ENCODE measurements at places on chromosomes 16 and 17.

DNA sequence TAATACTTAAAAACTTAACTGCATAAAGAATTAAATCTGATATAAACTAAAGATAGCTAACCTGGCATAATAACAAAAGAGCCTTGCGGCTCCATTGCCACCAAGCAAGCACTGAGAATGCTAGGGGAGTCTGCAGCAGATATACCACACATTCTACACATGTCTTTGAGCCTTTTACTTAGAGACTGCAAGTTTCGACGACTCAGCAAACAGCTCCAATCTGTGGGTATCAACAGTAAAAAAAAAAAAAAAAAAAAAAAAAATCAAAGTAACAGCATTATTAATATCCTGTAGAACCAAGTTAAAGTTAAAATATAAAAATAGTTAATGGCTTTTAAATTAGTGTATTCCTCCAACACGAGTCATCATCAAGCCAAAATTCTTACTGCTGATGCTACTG, 27.8 kb upstream of the INTS2 start:
- no peak for DNase-seq

- DNase-seq: no peak
Measured at GRCh38 chr16:3759736-3760135, 42.4 kb upstream of the TRAP1 start.

- no peak for DNase-seq
Measured at GRCh38 chr16:27461483-27462171, 59.7 kb downstream of the IL21R start.

DNA sequence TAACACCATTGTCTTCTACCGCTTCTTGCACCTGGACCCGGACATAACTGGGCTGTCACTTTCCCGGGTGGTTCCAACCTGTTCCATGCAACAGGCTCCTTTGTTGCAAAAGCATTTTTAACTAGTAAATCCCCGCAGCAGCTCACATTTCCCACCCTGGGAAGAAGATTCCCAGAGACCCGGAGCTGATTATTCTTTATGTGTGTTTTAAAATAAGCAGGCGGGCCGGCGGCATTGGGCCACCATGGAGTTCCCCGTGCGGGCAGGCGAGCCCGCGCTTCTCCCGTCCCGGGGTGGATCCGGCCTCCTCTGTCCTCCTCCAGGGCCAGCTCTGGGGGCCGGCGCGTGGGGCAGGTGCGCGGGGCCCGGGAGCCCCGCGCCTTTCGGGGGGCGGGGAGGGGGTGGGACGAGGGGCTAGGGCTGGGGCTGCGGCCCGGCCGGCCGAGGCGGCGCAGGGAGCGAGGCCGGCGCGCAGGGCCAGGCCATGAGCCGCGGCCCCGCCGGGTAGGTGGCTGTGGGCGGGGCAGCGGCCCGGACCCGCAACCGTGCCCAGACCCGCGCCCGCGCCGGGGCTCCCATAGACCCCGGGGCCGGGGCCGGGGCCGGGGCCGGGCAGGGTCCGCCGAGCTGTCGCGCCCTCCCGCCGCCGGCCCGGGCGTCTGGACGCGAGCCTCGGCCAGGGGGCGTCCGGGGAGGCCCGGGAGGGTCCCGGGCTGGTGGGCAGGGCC, 1.7 kb downstream of the CRAMP1 start:
- DNase-seq: peak; percentile 12

DNA sequence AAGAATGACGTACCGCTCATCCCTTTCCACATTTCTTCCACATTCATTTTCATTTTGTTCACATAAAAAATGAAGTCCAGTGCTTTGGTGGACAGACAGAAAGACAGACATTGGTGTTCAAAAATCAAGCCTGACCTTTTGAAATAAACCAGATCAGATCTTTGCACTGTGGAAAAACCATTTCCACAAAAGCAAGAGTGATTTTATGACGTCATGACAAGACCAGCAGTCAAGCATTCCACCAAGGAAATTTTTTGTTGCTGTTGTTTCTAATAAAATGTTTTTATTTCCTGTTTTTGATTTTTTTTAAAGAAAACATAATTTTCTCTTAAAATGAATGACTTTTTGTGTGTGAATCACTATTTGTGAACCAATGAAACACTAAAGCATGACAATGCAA, 350.0 kb downstream of the KCNJ2 start:
- DNase-seq: no peak

GRCh38 chr17:5861246-5861645, 208.9 kb upstream of the WSCD1 start:
- no peak for DNase-seq

DNA sequence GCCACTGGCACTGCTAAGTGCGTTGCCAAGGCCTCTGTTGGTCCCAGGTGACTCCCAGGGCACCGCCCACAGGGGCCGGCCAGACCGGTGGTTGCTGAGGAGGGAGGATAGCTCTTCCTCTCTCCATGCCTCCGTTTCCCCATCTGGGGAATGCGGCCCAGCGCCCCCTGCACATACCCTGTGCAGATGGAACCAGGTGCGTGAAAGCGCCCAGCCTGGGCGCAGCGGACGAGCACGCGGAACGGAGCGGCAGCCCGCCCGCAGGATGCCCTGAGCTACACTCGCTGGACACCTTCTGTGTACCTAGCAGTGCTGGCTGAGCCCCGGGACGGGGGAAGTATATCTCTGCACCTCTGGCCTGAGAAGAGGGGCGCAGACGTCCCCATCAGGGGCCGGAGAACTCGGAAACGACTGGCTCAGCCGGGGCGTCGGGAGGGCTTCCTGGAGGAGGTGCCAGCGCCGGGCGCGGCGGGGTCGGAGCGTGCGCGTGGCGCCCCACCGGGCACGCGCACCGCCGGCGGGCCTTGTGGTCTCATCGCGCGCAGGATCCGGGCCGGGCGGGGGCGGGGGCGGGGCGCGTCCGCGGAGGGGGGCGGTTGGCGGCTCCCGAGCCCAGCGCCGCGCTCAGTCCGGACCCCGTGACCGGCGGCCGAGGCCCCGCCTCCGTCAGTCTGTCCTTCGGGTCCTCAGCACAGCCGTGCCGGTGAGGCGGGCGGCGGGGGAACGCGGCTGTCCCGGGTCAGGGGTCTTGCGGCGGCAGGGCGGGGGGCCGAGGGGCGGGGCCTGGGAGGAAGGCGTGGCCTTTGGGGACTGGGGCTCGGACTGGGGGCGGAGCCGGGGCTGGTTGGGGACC, at the start of the genes CCDC78 and HAGHL:
TSS of gene CCDC78 (minus strand) at position 6 of the 853 bp plus-strand sequence. CDS start 76 bp downstream, outside the sequence.
TSS of gene HAGHL (plus strand) at position 669 of the 853 bp plus-strand sequence. CDS start 404 bp downstream, outside the sequence.
- peak; percentile 64 for DNase-seq

- DNase-seq: no peak
Measured at GRCh38 chr16:13138528-13138927, 237.1 kb downstream of the SHISA9 start.

GRCh38 chr17:1120596-1121441, 59.0 kb downstream of the ABR start:
- DNase-seq: no peak

- DNase-seq: no peak
Measured at GRCh38 chr17:542943-543342, 171.7 kb downstream of the VPS53 start.

- DNase-seq: no peak
Measured at GRCh38 chr16:90002759-90003158, 16.5 kb downstream of the DBNDD1 start.

DNA sequence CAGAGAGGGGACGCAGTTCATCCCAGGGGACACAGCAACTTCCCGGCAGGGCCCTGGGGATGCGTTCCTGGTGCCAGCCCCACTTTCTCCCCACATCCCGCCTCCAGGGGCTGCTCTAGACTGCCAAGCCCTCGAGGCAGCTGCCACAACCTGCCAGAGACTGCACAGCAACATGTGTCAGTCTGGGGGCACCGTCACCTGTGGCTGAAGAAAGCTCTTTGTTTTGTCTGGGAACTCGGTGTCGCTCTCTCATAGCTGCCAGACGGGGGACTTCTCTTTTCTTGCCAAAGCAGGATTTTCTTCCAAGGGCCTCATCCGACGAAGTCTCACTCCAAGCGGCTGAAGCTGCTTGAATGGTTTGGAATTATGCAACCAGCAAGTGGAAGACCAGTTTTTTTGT, 43.7 kb downstream of the COTL1 start:
- no peak for DNase-seq

GRCh38 chr17:78925662-78926555, 722 bp upstream of the TIMP2 start:
- DNase-seq: no peak

DNA sequence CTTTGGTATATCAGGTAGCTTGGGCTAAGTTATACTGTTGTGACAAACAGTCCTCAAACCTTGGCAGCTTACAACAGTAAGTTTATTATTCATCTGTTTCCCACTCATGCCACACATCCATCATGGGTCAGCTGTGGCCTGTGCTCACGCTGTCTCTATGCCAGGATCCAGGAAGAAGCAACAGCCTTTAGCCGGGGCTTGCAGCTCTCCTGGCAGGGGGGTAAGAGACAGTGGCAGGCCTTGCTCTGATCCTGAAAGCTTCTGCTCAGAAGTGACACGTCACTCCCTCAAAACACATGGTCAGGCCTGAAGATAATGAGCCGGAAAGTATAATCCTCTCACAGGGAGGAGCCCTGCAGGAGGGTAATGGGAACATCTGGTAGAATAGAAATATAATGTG, 377.6 kb downstream of the CPPED1 start:
- no peak for DNase-seq

DNA sequence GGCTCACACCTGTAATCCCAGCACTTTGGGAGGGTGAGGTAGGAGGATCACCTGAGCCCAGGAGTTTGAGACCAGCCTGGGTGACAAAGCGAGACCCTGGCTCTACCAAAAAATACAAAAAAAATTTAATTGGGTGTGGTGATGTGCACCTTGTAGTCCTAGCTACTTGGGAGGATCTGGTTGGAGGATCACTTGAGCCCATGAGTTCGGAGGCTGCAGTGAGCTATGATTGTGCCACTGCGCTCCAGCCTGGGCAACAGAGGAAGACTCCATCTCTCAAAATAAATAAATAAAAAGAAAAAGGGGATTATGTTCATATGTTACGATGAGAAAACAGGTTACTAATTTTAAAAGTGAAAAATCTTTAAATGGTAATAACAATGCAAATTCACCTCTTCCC, 996 bp downstream of the MLKL start:
- DNase-seq: no peak

All from CD4-positive, alpha-beta T cell treated with Interferon gamma for 1 hour (primary cell).